ENCODE measurements at places on chromosomes 1 and 21.

DNA sequence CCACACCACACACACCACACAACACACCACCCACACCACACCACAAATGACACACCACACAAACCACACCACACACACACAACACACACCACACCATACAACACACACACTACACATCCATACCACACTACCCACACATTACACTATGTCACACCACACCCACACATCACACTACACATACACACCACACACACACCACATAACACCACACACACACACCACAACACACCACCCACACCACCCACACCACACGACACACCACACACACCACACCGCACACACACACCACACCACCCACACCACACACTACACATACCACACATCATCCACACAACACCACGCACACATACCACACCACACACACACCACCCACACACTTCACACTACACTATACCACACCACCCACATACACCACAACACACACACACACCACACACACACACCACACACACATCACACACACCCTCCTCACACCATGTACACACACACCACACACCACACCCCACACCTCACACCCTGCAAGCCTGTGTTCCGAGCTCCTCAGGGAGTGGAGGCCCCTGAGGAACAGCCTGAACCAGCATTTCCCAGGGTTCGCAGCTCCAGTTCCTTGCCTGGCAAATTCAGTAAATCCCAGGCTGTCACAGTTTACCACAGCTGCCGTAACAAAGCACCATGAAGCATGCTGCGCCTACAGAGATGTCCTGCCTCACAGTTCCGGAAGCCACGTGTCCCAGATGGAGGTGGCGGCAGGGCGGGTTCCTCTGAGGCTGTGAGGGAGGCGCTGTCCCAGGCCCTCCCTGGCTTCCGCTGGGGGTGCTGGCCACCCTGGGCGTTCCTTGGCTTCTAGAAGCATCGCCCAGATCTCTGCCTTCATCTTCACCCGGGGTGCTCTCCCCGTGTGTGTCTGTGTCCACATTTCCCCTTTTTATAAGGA lies 69.8 kb upstream of the ATP5PO start:
- DNase-seq: no peak

- DNase-seq: no peak
Measured at GRCh38 chr1:13754510-13755103, 54.6 kb downstream of the PRDM2 start.

GRCh38 chr1:184930645-184931044 lies 43.7 kb downstream of the NIBAN1 start:
- DNase-seq: no peak

GRCh38 chr21:18959817-18960216 lies 556.2 kb upstream of the TMPRSS15 start:
- DNase-seq: no peak

DNA sequence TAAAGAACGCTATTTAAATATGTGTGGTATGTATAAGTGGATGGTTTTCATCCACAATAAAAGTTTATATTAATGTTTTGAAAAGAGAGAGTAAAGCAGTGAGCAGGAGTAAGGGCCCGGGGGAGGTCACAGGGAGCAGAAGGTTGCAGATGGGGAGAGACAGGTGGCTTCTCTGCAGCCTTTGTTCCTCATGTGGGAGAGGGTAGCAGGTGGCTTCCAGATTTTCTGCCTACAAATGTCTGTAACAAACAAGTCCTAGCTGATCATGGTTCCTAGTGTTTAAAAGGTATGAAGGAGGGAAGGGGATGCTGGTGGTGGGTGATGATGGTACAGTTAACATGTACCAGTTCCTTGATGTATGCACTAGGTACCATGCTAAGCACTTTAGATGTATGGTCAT lies 18.8 kb downstream of the QSOX1 start:
- no peak for DNase-seq

- no peak for DNase-seq
Measured at GRCh38 chr1:194658090-194658439, 1471.7 kb upstream of the B3GALT2 start.

- no peak for DNase-seq
Measured at GRCh38 chr1:67745875-67746698, 61.1 kb downstream of the GADD45A start.

DNA sequence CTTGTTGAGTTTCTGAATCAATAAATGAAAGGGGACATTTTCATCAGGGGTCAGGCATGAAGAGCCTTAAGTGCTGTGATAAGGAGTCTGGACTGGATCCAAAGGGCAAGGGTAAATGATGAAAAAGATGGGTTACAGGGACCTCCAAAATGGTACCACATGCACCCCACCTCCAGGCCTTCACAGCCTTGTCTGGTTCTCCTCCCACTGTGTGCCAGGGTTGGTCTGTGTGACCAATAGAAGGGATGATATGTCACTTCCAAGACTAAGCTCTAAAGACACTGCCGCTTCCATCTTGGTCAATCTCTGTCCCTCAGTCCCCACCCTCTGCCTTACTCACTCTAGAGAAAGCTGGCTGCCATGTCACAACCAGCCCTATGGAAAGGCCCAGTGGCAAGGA lies 140.6 kb downstream of the ZNF281 start:
- no peak for DNase-seq

GRCh38 chr1:37473431-37474045 lies 842 bp upstream of the ZC3H12A start:
- peak; percentile 47 for DNase-seq

- DNase-seq: no peak
Measured at GRCh38 chr1:40898431-40898901, 36.3 kb upstream of the CITED4 start.

DNA sequence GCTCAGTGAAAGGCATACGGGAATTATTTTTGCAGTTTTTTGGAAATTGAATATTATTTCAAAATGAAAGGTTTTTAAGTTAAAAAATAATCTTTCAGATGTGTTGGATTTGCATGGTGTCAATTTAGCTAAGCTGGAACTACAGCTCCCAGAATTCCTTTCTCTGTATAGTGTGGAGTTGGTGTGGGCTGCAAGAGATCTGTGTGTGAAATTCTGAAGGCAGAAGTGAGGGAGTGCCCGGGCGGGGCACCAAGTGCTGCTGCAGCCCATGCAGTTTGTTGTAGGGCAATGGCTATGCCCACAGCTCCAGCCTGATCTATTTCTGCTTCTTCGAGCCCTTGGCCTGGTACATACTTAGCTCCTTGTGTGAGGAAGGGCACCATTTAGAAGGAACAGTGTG lies 60.5 kb upstream of the CSF1 start:
- no peak for DNase-seq

GRCh38 chr1:44079566-44079965 lies 39.1 kb upstream of the KLF17 start:
- DNase-seq: no peak

DNA sequence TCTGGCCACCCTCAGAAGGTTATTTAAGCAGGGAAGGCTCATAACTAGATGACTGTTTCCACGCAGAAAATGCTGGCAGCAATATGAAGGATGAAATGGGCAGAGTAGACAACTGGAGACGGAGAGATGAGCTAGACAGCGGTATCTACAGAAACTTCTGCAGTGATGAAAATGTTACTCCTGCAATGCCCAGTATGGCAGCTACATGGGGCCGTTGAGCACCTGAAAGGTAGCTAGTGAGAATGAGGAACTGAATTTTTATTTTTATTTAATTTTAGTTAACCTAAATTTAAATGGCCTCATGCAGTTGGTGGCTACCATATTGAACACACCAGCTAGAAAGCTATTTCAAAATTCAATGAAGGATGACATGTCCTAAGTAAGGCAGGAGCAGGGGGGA lies 27.3 kb downstream of the SIPA1L2 start:
- peak; percentile 39 for DNase-seq

DNA sequence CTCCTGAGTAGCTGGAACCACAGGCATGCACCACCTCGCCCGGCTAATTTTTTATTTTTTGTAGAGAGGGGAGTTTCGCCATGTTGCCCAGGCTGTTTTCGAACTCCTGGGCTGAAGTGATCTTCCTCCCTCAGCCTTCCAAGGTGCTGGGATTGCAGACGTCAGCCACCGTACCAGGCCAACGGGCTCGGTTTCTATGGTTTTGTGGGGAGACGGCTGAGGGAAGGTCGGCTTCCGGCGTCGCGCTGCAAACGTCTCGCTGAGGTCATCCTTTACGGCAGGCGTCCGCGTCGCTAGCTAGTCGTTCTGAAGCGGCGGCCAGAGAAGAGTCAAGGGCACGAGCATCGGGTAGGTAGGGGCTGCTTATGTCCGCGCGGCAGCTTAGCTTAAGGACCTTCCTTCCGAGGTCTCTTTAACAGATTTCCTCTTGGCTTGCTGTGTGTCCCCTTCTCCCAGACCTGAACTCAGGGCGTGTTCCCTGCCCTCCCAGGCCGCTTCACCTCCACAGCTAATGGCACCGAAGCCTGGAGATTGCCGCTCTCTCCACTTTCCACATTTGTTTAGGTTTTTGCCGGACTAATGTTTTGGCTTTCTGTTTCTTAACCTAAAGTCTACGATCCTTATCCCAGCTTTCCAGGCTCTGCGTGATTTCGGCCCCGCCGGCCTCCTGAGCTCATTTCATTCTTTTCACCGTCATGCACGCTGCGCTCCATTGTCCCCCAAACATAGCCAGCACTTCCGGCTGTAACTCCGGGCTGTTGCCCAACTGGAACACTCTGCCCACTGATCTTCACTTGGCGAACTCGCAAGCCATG lies at the start of gene NDUFS5:
Gene NDUFS5 (plus strand): TSS at position 300 of the 815 bp plus-strand sequence. CDS start 2,375 bp downstream, outside the sequence.
- peak; percentile 87 for DNase-seq

- no peak for DNase-seq
Measured at GRCh38 chr21:34526241-34526617, 14.2 kb upstream of the KCNE1 start.

- DNase-seq: no peak
Measured at GRCh38 chr1:226019572-226019971, 20.4 kb upstream of the SDE2 start.

GRCh38 chr1:58545591-58546519 lies 671 bp downstream of the OMA1 start:
- peak; percentile 73 for DNase-seq

DNA sequence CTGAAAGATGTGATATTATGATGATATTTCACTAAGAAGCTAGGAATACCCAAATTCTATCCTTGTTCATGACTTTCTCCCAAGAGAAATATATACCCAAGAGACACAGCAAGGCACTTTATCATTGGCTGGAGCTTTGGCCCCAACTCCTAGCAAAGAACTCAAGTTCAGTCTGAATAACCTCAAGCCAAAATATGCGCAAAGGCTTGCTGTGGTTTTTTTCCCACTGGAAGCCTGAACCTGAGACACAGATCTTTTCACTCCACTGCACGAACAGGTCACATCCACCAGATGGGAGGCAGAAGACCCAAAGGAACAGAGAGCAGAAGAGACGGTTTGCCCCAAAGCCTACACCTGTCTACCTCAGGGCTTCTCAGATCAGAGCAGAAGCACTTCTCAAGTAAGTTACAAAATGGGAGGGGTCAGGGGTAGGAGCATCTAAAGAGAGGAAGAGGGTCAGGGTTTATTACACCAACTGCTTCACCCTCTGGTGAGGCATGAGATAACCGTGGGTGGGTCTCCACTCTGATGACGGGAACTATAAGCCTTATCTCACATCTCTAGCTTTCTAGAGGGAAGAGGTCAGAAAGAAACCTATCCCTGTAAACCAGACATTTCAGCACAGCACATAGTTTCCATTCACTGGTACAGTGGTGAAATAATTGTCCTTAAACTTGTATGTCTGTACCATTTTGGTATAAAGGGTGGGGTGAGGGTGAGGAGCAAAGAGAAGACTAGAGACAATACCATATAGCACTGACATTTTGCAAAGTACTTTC lies 17.1 kb upstream of the CDC42BPA start:
- no peak for DNase-seq

GRCh38 chr1:18597160-18598042 lies 33.2 kb upstream of the PAX7 start:
- peak; percentile 51 for DNase-seq

DNA sequence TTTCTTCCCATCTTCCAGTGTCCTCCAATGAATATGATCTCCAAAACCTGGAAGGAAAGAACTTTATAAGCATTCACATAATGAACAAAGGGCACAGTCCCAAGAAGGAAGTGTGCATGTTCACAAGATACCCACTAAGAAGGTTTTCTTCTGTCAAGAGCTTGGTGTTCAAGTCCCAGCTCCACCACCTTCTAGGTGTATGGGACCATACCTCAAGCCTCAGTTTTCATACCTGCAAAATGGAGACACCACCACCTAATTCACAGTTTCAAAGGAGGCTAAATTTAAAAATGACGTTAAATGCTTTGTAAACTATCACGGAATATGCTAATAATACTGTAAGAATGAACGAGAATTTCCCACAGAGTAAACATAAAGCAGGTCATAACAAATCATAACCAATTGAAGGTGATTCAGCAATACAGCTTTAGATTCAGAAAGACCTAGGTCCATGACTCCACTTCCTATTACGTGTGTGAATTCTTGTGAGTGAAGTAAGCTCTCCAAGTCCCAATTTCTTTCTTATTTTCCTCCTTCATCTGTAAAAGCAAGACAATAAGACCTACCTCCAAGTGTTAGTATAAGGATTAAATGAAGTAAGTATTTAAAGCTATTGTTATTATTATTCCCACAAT lies 8.1 kb upstream of the KTI12 start:
- no peak for DNase-seq

GRCh38 chr1:105492921-105493320 lies 1563.6 kb upstream of the PRMT6 start:
- no peak for DNase-seq

- no peak for DNase-seq
Measured at GRCh38 chr21:38718481-38718880, 87.2 kb upstream of the ETS2 start.

GRCh38 chr1:247408100-247408499 lies 7.9 kb upstream of the NLRP3 start:
- DNase-seq: no peak

- no peak for DNase-seq
Measured at GRCh38 chr1:199811163-199811562, 216.3 kb upstream of the NR5A2 start.

- DNase-seq: no peak
Measured at GRCh38 chr21:14901482-14901958, 163.3 kb downstream of the NRIP1 start.

DNA sequence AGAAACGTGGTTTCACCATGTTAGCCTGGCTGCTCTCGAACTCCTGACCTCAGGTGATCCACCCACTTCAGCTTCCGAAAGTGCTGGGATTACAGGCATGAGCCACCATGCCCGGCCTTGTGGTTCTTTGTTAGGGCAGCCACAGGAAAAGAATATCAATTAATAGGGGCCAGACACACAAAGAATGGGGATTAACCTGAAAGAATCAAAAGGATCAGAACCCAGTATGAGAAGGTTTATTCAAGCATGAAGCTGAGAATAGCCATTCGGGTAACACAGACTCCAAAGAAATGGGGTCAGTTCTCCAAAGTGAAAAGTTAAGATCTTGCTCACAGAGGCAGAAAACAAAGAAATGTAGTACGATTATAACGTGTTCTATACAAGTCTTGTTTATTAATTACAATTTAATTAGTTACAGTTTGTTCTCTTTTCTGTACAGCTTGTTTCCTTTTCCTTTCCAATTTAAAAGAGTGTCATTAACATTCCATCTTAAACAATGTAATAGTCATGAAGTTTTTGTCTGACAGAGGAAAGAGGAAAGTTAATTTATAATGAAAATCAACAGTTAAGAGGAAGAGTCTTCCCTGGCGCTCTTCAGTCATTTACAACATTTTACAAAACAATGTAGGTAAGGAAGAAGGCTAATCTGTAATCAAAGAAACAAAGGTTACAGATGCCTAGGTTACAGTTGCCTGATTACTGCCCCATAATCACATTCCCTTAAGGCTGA lies 51.3 kb upstream of the SLC45A1 start:
- DNase-seq: no peak

All from OCI-LY7 (cell line).